ENCODE measurements at places on chromosomes 5 and 9.

- DNase-seq: no peak
These were observed 58.0 kb downstream of the RCL1 start for GRCh38 chr9:4850603-4851310.

GRCh38 chr9:118271936-118272335, 567.7 kb downstream of the TLR4 start:
- no peak for DNase-seq

DNA sequence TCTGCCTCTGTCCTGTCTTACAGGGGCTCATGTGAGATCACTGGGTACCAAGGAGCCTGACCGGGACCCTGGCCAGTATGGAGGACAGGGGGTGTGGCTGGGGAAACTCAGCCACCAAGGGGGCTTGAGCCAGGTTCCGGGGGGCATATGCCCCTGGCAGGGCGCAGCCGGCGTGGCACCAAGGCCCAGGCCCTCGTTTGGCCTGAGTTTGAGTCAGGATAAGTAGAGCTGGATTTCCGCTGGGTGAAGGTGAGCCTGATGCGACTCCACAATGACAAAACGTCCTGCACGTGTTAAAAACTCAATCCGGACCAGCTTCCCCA, 616 bp upstream of the TSPAN17 start:
- no peak for DNase-seq

DNA sequence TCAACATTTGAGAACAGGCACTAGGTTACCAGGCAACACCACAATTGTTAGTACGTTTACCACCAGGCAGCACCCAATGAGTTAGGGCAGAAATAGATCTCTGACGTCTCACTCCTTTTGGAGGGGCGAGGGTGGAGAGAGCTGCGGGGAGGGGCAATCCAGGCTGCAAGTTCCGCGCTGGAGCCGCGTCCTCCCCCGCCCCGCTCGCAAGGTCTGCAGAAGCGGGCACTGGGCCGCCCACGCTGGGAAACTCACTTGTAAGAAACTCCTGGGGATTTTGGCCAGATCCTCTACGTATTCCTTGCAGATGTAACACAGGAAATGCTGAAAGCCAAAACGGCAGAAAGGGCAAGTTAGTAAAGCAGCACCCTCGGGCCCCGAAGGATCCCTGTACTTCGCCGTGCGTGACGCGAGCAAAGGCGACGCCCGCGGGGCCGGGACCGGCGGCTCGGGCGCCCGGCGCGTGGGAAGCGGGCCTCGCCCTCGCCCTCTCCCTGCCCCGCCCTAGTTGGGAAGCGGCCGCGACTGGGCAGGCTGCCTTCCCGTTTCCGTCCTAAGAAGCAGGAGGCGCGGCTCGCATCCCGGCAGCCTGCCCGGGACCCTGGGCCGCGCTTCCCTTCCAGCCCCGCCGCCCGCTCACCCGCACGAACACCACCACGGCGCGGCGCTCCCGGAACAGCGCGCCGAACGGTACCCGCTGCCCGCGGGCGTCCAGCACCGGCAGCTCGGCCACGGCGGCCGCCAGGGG, 493 bp downstream of the PRXL2C start:
- peak; percentile 55 for DNase-seq

- DNase-seq: no peak
These were observed 638.3 kb downstream of the NR2F1-AS1 start for GRCh38 chr5:92942762-92943161.

GRCh38 chr5:144088206-144089064, 82.0 kb downstream of the YIPF5 start:
- DNase-seq: no peak

- DNase-seq: no peak
These were observed 79.6 kb upstream of the MAST4 start for GRCh38 chr5:66516550-66516949.

GRCh38 chr5:43367909-43368669, 44.1 kb downstream of the CCL28 start:
- DNase-seq: no peak

- no peak for DNase-seq
These were observed 1.5 kb upstream of the RFX3 start for GRCh38 chr9:3526997-3527940.

GRCh38 chr5:134242146-134242545, 16.3 kb upstream of the PPP2CA start:
- no peak for DNase-seq

All from activated T-cell treated with anti-CD3 and anti-CD28 coated beads for 1 hour (primary cell).